ENCODE measurements at places on chromosomes 7 and 10. TPM values are rescaled to one million over a fixed set of nuclear protein-coding genes. Genes with fewer than 3 reads are reported as not detected.

CALML3 gene
- not detected for total RNA-seq

ADK gene
- 47.2 TPM for total RNA-seq

IRF5 gene
- 2.9 TPM for total RNA-seq

- DNase-seq = no peak
Measured at GRCh38 chr7:120732256-120732655, 125.7 kb downstream of the TSPAN12 start.

GRCh38 chr7:129394101-129394500 is 40.1 kb upstream of the STRIP2 start:
- DNase-seq = no peak

DNA sequence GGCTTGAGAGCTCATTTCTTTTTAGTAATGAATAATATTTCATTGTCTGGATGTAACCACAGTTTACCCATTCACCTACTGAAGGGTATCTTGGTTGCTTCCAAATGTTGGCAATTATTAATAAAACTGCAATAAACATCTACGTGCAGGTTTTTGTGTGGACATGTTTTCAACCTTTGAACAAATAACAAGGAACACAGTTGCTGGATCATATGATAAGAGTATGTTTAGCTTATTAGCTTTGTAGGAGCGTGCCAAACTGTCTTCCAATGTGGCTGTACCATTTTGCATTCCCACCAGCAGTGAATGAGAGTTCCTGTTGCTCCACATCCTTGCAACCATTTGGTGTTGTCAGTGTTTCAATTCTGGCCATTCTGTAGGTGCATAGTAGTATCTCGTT is 49.0 kb downstream of the CSGALNACT2 start:
- no peak for DNase-seq

DNA sequence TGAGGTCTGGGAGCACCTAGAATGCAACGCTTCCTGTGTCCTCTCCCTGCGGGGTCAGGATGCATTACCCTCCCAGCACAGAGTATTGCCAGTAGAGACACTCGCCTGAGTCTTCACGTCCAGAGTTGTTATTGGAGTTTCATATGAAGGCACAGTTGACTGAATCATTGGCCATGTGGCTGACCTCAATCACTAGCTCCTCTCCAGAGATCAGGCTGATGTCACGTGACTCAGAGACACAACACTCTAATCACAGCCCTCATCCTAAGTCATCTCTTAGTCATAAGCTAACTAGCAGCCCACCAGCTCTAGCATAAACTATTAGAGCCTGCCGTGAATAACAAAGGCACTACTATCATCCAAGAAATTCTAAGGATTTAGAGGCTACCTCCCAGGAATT is 107.8 kb downstream of the HECW1 start:
- DNase-seq = no peak

DNA sequence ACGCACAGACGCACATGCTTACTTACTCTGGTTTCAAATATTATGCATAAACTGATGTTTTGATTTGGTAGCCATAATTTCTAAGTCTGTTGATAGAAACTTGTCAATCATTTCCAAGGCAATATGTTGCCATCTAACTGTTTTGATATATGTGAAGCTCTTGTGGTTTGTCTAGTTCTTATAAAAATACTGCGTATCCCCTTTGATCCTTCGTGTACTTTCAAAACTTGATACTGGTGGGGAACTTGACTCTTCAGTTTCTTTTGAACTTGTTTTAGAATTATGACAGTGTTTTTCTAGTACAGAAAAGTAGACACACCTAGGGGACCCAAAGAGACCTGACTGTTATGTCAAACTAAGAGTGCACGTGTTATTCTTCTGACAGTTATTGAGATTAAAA is 708.0 kb downstream of the LRMDA start:
- no peak for DNase-seq
